GM23248 (cell line): ENCODE measurements at places on chromosomes 6 and 20. TPM values are rescaled to one million over a fixed set of nuclear protein-coding genes. Genes with fewer than 3 reads are reported as not detected.

DNA sequence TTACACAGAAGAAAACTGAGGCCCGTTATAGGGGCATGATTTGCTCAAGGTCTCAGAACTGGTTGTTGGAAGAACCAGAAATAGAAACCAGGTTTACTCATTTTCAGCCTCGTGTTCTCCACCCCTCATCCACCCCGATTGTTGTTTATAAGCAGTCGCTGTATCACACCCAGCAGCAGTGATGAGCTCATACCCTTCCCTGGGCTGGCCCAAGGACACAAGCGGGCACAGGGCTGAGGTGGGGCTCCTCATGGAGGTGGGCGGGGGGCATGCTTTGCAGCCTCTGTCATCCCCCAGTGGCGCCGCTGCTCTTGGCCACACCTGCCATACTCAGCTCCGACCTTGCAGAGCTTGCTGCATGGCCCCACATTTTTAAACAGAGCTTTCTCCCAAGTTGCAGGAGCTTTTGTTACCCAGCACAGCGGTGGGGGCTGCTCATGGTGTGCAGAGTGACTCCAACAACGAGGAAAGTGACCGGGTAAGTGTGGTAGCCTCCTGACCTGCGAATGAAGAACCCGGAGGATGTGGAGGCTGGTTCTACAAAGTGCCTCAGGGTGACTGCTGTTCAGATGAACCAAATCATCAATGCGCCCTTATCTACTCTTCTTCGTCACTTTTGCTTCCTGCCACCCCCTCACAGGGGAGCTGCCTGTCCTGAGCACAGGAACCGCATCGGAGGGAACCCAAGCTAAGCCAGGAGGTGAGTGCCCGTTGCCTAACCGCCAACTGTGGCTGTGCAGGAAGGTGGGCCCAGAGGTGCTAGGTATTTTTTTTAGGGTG lies 43.6 kb upstream of the NKX2-2 start:
- no peaks in the 10 kb centered on the region; the same call in none of the 2 replicates for H3K27me3 ChIP-seq
- H3K36me3 ChIP-seq, result no peaks in the 10 kb centered on the region
- H3K4me3 ChIP-seq, result no peak overlapping the region

DNA sequence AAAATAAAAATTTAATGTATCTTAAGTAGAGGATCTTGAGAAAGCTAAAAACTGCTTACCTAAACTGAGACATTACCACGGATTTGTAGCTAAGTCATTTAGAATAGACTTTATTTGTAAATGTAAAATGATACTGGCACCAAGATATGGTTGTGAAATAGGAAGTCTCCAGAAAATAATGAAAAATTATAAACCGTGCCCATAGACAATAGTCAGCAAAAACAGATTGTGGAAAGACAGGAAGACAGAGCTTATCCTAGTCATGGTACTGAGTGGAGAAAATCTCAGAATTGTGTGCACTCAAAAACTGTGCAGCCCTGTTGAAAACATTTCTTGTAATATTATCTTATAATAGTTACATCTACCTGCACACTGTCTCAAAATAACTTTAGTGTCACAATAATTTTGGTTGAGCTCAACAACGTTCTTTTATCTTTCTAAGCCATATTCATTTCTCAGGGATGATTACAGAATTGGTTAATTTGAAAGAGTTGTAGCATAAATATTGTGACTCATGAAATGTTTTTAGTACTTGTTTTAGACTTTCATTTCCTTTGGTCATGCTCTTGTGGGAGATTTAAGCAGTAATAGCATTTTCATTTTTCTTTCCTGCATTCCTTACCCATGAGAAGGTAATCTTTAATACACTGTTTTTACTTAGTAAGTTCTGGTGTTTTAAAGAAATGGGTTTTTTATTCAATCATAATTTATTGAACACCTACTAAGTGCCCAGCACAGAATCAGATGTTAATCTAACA lies 174.5 kb downstream of the SOX4 start:
- H3K27me3 ChIP-seq, result no peaks in the 10 kb centered on the region
- H3K4me1 ChIP-seq, result peaks cover 30% of the 10 kb centered on the region
- DNase-seq, result peak; percentile 77
- peak overlapping the region; percentile 66 for H3K27ac ChIP-seq

- H3K27ac ChIP-seq, result peak overlapping the region; percentile 34
- H3K4me1 ChIP-seq, result 0 out of 2 replicates have a peak, but pooled peaks cover 1% of the 10 kb centered on the region
- H3K36me3 ChIP-seq, result no peaks in the 10 kb centered on the region
- H3K4me3 ChIP-seq, result no peak overlapping the region
- no peaks in the 10 kb centered on the region for H3K27me3 ChIP-seq
- peak; percentile 79 for DNase-seq
These were observed 3.6 kb upstream of the PHF1 start for GRCh38 chr6:33407132-33407718.

- H3K4me1 ChIP-seq, result peaks cover 4% of the 10 kb centered on the region; the same call in 1 of the 2 replicates
- no peaks in the 10 kb centered on the region for H3K27me3 ChIP-seq
- DNase-seq, result no peak
- H3K4me3 ChIP-seq, result no peak overlapping the region
These were observed 5.5 kb downstream of the SMPD2 start for GRCh38 chr6:109446072-109446471.

Gene PKHD1
- not detected in 2 replicates for total RNA-seq

DNA sequence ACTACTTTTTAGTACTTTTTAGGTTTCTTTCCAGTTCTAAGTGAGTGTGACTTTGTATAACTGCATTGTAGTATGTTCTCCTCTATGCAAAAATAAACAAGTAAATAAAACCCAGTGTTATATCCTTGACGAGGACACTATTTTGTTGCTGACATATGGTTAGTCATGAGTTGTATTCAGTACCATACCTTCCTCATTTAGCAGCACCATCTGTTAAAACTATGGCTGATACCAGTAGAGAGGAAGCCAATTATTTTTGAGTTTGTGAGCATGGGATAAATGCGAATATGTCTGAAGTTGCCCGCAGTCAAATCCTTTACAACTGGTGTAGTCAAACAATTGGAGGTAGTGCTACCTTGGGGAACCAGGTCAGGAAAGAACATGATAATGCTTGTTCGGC lies 74.1 kb downstream of the CDKAL1 start:
- H3K4me1 ChIP-seq, result no peaks in the 10 kb centered on the region; the same call in 1 of the 2 replicates
- no peak overlapping the region for H3K4me3 ChIP-seq
- DNase-seq, result no peak
- H3K27me3 ChIP-seq, result no peaks in the 10 kb centered on the region
- no peaks in the 10 kb centered on the region for H3K36me3 ChIP-seq

Gene HLA-DPB1
- total RNA-seq, result 12.5 and 14.9 TPM in 2 replicates

Gene FAM83C
- total RNA-seq, result not detected in 2 replicates

GRCh38 chr6:168596344-168596743 lies 155.4 kb downstream of the SMOC2 start:
- no peaks in the 10 kb centered on the region for H3K27me3 ChIP-seq
- DNase-seq, result no peak
- H3K4me1 ChIP-seq, result no peaks in the 10 kb centered on the region
- no peaks in the 10 kb centered on the region for H3K36me3 ChIP-seq
- H3K4me3 ChIP-seq, result no peak overlapping the region

Gene PRICKLE4
- total RNA-seq, result 2.1 TPM in 1 of 2 replicates, not detected in the other

DNA sequence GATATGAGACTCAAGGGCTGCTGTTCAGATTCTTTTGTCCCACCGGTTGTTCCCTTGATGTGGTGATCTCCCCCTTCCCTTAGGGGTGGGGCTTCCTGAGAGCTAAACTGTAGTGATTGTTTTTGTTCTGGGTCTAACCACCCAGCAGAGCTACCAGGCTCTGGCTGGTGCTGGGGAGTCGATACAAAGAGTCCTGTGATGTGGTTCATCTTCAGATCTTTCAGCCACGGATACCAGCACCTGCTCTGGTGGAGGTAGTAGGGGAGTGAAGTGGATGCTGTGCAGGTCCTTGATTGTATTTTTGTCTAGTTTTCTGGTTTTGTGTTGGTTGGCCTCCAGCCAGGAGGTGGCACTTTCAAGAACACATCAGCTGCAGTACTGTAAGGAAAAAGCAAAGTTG lies 801.6 kb downstream of the EPHA7 start:
- no peaks in the 10 kb centered on the region for H3K27me3 ChIP-seq
- H3K27ac ChIP-seq, result no peak overlapping the region
- no peak overlapping the region for H3K4me3 ChIP-seq
- H3K36me3 ChIP-seq, result no peaks in the 10 kb centered on the region

Gene PTCHD4
- 0.51 and 0.76 TPM in 2 replicates for total RNA-seq

GRCh38 chr20:53011640-53012039 lies 39.5 kb downstream of the TSHZ2 start:
- no peak overlapping the region for H3K27ac ChIP-seq
- no peaks in the 10 kb centered on the region for H3K27me3 ChIP-seq
- no peaks in the 10 kb centered on the region for H3K4me1 ChIP-seq
- H3K4me3 ChIP-seq, result no peak overlapping the region
- H3K36me3 ChIP-seq, result no peaks in the 10 kb centered on the region

Gene PDE10A
- under 0.01 and 0.11 TPM in 2 replicates for total RNA-seq

DNA sequence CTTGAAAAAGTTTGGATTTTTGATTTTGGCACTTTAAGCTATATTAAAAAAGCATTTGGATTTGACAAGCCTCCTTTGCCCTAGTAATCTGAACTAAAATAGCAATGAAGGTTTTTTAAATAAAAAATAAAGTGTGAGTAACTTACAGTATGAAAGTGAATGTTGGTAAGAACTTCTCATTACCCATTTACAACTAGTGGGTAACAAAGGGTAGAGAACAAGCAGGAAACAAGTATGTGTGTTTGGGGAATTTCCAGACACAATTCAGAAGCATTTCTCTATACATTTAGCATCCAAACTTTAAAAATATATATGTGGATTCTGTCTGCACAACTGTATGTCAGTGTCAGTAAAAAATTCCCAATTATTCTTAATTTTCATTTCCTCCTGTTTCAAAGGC lies 2.9 kb downstream of the TMEM30A start:
- no peaks in the 10 kb centered on the region for H3K27me3 ChIP-seq
- no peaks in the 10 kb centered on the region for H3K36me3 ChIP-seq
- peaks cover 51% of the 10 kb centered on the region for H3K4me1 ChIP-seq
- peak overlapping the region; percentile 39; the same call in 1 of the 2 replicates for H3K27ac ChIP-seq
- DNase-seq, result no peak

GRCh38 chr20:11136691-11137090 lies 462.9 kb upstream of the JAG1 start:
- peaks cover 13% of the 10 kb centered on the region; the same call in 1 of the 2 replicates for H3K27me3 ChIP-seq
- H3K36me3 ChIP-seq, result no peaks in the 10 kb centered on the region
- no peak overlapping the region for H3K4me3 ChIP-seq
- DNase-seq, result no peak

DNA sequence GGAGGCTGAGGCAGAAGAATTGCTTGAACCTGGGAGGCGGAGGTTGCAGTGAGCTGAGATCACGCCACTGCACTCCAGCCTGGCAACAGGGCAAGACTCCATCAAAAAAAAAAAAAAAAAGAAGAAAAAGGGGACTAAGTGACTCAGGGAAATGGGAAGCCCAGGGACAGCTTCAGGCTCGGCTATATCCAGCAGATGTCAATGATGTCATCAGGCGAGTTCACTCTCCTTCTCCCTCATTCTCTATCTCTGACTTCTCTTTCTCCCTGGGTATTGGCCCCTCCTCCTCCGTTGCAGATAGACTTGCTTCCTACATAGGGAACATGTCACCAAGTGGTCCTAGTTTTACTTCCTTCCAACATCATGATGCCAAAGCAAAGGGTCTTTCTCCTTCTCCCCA lies 316.8 kb downstream of the TFAP2C start:
- DNase-seq, result no peak
- H3K36me3 ChIP-seq, result no peaks in the 10 kb centered on the region
- H3K27me3 ChIP-seq, result peaks cover 33% of the 10 kb centered on the region
- no peak overlapping the region for H3K27ac ChIP-seq
- H3K4me3 ChIP-seq, result no peak overlapping the region

Gene LYRM4
- total RNA-seq, result 18.7 and 28.0 TPM in 2 replicates

Gene ERVFRD-1
- not detected in 2 replicates for total RNA-seq

DNA sequence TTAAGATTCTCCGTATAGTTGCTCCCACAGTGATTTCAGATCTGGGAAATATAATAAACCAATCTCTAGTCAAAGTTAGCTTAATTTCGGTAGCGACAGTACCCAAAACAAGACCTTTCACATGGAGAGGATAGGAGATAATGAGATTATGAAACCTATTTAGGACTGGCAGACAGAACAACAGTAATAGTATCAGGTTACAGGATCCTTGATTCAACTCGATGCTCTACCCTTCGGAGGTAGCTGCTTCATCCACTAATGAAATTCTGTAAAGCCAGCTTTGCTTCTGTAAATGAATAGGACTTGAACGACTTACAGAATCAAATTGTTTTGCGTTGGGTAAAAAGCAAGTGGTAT lies 534 bp upstream of the AKIRIN2 start:
- no peaks in the 10 kb centered on the region for H3K27me3 ChIP-seq
- peaks cover 45% of the 10 kb centered on the region for H3K4me1 ChIP-seq
- DNase-seq, result peak; percentile 71
- H3K27ac ChIP-seq, result peak overlapping the region; percentile 92
- H3K4me3 ChIP-seq, result peak overlapping the region; percentile 94

GRCh38 chr6:119328892-119329793 lies 20.4 kb downstream of the MAN1A1 start:
- no peaks in the 10 kb centered on the region for H3K4me1 ChIP-seq
- H3K36me3 ChIP-seq, result no peaks in the 10 kb centered on the region
- H3K4me3 ChIP-seq, result no peak overlapping the region
- no peaks in the 10 kb centered on the region for H3K27me3 ChIP-seq
- H3K27ac ChIP-seq, result no peak overlapping the region
- DNase-seq, result no peak

DNA sequence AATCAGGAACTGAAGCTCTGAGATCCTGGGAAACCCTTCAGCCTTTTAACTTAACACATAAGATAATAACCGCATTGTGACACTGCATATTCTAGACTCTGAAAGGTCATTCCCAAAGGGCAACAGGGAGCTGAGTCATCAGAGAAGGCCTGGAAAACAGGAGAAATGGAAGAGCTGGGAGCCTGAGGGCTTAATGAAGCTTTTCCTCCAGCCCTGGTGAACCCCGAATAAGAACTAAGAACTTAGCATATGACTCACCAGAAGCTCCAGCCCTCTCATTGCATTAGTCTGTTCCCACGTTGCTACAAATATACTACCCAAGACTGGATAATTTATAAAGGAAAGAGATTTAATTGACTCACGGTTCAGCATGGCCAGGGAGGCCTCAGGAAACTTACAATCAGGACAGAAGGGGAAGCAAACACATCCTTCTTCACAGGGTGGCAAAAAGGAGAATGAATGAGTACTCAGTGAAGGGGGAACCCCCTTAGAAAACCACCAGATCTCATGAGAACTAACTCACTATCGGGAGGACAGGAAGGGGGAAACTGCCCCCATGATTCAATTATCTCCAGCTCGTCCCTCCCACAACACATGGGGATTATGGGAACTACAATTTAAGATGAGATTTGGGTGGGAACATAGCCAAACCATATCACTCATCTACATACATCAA lies 648.5 kb downstream of the TFAP2A start:
- H3K4me1 ChIP-seq, result peaks cover 9% of the 10 kb centered on the region
- H3K27me3 ChIP-seq, result no peaks in the 10 kb centered on the region
- peak; percentile 75 for DNase-seq
- peak overlapping the region; percentile 70 for H3K27ac ChIP-seq

DNA sequence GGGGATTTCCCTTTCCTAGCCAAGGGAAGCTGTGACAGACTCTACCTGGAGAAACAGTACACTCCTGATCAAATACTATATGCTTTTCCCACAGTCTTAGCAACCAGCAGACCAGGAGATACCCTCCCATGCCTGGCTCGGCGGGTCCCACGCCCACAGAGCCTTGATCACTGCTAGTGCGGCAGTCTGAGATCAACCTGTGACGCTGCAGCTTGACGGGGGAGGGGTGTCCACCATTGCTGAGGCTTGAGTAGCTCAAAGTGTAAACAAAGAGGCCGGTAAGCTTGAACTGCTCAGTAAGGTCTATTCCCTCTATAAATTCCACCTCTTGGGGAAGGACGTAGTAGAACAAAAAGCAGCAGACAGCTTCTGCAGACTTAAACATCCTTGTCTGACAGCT lies 63.2 kb downstream of the WASF1 start:
- DNase-seq, result no peak
- no peaks in the 10 kb centered on the region for H3K27me3 ChIP-seq
- H3K36me3 ChIP-seq, result peaks cover under 1% of the 10 kb centered on the region; the same call in 1 of the 2 replicates
- no peak overlapping the region for H3K4me3 ChIP-seq
- H3K27ac ChIP-seq, result no peak overlapping the region
- no peaks in the 10 kb centered on the region for H3K4me1 ChIP-seq
